ENCODE measurements at places on chromosomes 11 and 22.
A peak's percentile ranks its signal among the peaks of the same experiment; 100 is the strongest.

DNA sequence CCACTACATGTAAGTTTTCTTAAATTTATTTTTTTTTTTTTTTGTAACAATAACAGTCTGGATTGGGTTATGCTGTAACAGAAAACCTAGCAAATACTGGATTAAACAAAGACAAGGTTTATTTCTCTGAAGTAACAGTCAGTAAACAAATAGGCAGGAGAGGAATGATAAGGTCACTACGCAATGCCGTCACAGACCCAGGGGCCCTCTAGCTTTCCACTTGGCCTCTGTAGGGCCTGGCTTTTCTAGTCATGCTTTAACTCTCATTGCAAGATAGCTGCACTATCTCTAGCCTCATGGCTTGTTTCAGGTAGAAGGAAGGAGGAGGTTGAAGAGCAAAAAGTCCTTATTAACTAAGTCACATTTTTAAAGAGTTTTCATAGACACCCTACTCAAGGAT, 6.5 kb downstream of the OR10A6 start:
- DNase-seq = no peak

- no peak for DNase-seq
Measured at GRCh38 chr11:78078218-78079167, 1.2 kb downstream of the NDUFC2 start.

DNA sequence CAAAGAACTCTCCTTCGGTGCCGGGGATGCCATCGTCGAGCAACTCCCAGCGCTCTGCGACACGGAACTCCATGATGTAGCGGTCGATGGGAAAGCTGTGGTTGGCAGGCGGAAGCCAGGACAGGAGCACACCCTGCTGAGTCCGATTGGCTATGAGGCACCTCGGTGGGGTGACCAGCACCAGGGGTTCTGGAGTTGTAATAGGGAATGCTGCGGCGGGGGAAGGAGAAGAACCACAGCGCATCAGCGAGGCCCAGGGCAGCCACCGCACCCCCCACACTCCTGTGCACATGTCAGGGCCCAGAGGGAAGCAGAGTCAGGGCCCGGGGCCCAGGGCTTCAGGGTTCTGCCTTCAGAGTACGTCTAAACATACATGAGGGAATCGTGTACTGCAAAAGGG, 31.0 kb downstream of the IGSF9B start:
- no peak for DNase-seq

DNA sequence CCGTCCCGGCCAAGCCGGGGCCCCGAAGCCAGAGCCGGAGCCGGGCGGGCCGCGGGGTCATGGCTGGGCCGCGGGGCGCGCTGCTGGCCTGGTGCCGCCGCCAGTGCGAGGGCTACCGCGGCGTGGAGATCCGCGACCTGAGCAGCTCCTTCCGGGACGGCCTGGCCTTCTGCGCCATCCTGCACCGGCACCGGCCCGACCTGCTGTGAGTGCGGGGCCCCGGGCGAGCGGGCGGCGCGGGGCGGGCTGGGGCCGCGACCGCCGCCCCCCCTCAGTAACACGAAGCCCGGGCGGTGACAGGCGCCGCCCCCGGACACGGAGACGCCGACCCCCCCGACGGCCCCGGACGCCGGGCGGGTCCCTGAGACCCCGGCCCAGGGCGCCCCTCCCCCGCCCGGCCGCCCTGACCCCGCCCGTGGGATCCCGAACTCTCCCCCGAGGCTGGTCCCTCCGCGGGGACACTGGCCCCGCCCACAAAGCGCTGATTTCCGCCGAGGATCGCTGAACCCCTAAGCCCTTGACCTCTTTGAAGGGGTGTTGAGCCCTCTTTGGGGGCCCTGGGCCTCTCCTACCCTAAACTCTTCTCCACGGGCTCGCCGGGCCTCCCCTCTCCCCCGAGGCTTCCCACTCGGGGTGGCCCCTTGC, 389 bp downstream of the MICALL1 start:
- no peak for DNase-seq

- DNase-seq = no peak
Measured at GRCh38 chr11:23976841-23977271, 520.0 kb upstream of the LUZP2 start.

- DNase-seq = no peak
Measured at GRCh38 chr22:48957987-48958321, 869.7 kb downstream of the BRD1 start.

DNA sequence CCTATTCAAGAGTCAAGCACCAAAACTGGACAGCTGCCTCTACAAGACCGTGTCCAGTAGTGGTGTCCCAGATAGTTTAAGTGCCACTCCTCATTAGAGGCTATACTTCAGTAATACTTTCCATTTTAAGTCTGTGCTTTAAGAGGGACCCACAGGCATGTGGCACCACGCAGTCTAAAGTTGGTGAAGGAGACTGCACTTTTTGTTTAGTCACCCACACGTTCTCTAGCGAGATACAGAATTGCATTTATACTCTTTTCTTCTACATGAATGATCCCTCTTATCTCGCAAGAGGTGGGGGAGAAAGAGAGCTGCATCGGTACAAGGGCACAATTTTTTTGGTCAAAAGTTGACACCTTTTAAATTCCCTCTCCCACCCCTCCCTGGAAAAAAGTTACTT, 41.5 kb downstream of the DDX6 start:
- DNase-seq = no peak

DNA sequence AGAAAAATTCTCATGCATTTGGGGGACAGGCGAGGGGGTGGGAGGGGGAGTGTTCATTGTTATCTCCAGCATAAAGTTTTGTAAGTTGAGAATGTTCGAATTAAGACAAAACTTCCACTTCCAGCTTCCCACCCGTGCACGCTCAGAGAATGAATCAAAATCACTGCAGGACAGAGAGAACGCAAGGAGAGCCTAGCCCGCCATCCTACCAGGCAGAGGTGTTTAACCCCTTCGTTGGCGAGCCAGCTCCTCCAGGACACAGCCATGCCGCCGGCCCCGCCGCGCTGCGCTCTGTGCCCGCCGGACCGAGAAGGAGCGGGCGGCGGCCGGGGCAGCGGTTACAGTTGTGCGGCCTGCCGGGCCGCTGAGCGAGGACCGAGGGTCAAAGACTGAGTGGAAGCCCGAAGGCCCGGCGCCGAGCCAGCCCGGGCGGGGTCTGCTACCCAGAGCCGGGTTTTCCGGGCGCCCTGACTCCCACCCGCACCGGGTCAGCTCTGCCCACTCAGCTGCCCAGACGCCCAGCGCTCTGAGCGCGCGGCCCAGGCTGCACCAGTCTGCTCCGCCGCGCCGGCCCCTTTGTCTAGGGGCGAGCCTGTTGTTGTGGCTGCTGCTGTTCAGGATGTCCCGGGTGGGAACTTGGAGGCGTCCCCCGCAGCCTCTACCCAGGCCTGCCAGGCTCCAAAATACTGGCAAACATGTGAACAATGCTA, at the start of gene NOX4:
Gene NOX4 (minus strand): TSS at position 395 of the 710 bp plus-strand sequence. CDS start 129 bp downstream, at position 266.
- peak; percentile 58 for DNase-seq

DNA sequence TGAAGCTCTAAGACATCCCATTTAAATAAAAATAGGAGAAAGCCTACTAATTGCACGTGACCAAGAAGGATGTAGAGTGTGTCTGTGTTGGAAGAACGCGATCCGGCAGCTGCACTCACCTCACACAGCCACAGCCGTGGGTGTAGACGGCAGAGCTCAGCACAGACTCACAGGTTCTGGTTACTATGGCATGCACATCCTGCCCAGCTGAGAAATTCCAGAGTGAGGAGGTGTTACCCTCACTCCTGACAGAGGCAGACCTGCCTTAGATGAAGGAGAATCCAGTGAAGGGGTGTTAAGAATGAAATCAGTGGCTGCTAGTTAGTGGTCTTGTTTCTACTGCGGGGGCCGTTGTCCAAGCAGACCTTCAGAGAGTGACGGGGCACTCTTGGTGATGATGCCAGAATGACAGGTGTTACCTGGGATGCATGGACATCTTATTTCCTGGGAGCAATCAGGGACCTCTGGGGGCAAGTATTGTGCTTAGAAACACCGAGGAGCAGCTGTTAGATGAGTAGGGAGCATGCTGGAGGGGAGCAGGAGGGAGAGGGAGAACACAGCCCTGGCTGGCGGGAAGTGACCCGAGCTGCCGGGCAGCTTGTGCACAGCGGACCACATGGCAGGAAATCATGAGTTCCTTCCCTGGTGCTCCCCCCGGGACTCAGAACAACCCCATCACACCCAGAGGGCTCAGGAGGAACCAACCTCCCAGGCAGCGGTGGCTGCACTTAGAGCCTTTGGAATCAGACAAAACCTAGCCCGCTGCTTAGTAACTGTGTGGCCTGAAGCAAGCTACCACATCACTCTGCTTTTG, 12.3 kb downstream of the KCNJ5 start:
- peak; percentile 47 for DNase-seq

DNA sequence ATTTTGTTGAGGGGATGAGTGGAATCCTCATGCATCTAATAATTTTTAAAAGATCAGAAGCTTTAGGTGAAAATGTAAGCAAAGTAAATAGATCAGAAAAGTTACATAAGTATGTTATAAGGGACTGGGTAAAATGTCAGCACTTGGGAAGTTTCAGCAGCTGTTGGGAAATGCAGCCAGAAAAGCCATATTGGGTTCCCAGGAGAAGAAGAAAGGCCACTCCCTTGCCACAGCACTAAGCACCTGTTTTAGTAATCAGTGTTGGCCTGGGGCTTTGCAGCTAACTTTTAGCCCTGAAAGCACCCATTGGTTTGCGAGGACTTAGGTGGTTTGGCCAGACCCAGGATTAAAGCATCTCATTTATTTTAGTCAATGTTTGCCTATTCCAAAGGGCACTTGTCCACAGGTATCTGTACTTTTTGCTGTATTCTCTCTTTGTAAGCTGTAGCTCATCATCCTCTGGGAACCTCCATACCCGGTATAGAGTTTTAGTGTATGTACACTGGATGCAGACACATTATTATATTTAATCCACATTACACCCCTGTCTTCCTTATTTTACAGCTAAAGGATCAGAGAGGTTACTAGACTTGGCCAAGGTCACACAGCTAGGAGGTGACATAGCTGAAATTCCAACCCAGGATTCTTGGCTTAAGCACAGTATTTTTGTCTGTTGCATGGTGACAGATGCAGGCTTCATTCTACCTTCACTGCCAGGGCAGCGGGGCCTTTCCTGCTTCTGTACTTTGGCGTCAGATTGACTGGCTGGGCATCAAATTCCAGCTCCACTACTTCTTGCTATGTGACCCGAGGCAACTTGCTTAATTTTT, 127.7 kb upstream of the SESN3 start:
- no peak for DNase-seq

DNA sequence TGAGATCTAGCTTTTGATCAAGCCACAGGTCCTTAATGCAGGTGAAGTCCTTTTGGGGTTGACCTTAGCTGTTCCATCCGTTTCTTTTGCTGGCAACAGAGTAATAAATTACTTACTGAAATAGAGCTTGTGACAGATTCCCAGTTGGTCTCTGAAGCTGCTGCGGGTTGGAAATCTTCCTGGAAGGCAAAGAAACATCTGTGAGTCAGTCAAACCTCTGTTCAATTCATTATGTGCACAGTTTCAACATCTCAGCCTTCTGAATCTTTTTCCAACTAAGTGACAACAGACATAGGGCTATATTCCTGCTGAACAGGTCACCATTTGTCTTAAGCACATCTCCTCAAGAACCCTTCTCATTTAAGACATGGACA, 88.9 kb upstream of the DDI1 start:
- DNase-seq = peak; percentile 89

- DNase-seq = peak; percentile 81
Measured at GRCh38 chr11:118689852-118690552, 10.6 kb upstream of the TREH start.

DNA sequence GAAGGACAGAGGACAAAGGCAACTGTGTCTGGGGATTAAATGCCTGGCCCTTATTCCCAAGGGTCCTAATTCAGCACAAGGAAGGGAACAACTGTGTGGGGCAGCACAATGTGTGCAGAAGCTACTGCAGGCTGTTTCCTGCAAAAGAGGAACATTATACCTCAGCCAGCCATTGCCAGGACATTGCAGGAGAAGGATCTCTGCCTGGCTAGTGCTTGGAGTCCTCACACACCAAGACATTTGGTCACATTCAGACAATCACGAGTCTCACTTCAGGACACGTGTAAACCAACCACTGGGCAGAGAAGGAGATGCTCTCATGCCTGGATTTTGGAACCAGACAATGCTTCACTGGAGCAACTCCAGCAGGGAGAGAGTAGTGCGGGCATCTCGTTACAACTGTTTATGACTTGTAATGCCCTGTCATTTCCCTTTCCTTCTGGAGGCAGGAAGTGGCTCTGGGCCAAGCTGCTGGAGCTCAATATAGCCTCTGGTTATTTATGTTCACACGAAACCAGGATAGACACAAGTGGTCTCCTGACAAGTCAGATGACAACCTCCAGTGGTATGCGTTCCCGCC, 23.9 kb upstream of the ZC3H12C start:
- peak; percentile 85 for DNase-seq

GRCh38 chr22:17540481-17540880, 22.8 kb upstream of the SLC25A18 start:
- DNase-seq = no peak

GRCh38 chr11:2779981-2780849, 80.4 kb upstream of the KCNQ1OT1 start:
- DNase-seq = no peak

GRCh38 chr11:78975081-78975480, 400.4 kb upstream of the NARS2 start:
- DNase-seq = no peak

DNA sequence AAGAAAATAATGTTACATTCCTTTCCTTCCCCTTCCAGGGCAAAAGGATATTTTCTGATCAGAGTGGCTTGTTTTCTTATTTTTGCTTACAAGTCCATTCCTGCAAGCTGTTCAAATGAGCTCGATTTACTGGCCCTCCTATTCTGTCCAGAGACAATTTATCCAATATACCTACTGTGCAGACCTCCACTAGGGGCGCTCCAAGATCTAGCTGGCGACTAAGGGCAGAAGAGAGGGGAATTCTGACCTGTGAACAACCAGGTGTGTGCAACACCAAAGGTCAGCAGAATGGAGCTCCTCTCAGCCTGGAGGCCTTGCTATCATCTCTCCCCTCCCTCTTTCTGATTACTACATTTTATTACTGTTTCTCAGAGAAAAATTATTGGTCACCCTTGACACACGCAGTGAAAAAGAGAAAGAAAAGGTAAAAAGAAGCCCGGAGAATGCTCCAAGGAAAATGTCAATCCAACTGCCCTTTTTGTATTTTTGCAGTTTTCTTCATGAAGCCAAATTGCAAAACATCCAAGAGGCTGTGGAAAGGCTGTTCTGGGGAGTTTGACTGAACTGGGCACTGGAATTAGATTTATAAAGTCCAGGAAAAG, 3.2 kb downstream of the SEZ6L start:
- no peak for DNase-seq

GRCh38 chr11:19279451-19279850, 38.7 kb upstream of the E2F8 start:
- DNase-seq = no peak

DNA sequence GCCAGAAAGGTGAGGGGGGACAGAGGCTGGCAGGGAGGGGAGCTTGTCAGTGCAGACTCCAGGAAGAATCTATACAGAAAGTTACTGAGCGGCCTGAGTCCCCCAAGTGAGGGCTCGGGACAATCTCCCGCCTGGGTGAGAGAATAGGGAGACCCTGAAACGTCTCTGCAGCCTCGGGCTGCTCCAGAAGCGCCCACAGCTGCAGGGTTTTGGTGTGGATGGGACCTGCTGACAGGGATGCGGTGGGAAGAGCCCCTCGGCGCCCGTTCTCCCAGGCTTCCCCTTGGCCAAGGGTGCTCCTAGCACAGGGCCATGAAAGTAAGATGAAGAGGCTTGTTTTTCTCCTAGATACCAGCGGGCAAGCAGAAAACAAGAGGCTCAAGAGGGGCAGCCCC, 743 bp upstream of the RCE1 start:
- DNase-seq = no peak

GRCh38 chr11:69049490-69049867, 747 bp downstream of the TPCN2 start:
- DNase-seq = no peak

- DNase-seq = no peak
Measured at GRCh38 chr11:64071849-64072248, 36.1 kb downstream of the FLRT1 start.

GRCh38 chr11:34302046-34302921, 55.5 kb downstream of the ABTB2 start:
- peak; percentile 98 for DNase-seq

Measured in fibroblast of skin of abdomen (primary cell).